HCT116 (cell line): ENCODE measurements at places on chromosomes 7 and 10.

DNA sequence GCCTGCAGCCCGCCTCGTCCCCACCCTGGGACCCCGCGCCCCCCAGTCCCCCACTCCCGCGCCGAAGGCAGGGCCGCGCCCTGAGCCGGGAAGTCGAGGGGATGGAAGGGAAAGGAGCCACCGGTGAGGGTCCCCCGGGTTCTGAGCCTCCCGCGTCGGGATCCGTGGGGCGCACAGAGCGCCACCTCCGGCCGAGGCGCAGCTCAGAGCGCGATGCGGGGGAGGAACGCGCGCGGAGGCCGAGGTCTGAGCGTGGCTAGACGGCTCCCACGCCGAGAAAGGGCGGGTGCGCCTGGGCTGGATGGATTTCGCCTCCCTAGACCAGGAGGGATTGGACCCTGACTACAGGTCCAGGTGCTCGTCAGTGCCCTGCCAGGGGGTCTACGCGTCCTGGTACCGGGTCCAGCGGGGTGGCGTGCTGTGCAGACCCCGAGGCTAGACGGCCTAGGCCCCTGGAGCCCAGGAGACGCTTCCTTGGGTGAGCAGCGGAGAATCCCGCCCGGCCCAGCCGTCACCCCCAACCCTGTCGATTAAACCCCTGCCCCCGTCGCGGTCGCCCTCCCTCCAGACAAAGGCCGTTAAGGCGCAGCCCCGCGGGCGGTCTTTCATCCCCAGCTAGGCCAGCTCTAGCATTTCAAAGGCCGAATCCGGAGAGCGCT is 986 bp upstream of the PDGFA start:
- no peak for DNase-seq

GRCh38 chr10:24556750-24557742 is 166.6 kb downstream of the ARHGAP21 start:
- DNase-seq = peak; percentile 66

DNA sequence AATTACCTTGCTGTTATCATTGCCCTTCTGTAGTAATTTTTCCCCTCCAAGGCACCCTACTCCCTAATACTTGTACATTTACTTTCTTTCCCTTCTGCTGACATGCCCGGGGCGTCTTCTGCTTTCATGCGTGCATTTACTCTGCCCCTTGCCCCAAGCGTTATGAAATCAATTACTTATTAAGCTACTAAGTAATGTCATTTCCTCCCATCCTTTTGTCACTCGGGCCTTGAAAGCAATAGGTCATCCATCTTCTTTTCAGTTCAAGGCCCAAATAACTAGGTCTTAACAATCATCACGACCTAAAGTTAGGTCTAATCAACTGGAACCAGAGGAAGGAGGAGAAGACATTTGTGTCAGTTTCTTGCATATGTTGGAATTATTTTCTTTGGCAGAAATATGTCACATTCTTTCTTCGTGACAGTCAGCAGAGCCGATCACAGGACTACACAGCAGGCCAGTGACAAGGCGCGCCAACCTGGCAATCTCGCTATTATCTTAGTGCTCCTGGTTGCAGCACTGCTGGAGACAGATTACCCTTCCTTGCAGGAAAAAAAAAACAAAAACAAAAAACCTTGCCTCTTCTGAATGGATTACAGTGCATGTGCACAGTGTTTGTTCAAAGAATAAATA is 179.2 kb downstream of the RELN start:
- DNase-seq = no peak

DNA sequence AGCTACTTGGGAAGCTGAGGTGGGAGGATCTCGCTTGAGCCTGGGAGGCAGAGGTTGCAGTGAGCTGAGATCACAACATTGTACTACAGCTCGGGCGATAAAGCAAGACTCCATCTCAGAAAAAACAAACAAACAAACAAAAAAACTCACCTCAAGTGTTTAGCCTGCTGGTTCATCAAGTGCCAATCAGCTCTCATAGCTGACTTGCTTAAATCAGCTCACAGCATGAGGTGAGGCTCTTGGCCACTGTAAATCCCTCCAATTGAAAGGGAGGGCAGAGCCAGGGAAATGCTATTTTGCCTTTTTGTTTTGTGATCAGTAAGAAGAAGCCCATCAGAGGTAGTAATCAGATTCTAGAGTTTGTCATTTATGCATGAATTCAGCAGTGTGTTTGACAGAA is 112.3 kb downstream of the RAB11FIP2 start:
- DNase-seq = no peak

GRCh38 chr7:81705206-81705605 is 64.6 kb downstream of the HGF start:
- DNase-seq = no peak

GRCh38 chr10:25933653-25934608 is at the start of gene MYO3A:
Gene MYO3A, plus strand, starts transcription at chr10:25934229. Its CDS starts 17,882 bp downstream, at chr10:25952111.
- DNase-seq = no peak

DNA sequence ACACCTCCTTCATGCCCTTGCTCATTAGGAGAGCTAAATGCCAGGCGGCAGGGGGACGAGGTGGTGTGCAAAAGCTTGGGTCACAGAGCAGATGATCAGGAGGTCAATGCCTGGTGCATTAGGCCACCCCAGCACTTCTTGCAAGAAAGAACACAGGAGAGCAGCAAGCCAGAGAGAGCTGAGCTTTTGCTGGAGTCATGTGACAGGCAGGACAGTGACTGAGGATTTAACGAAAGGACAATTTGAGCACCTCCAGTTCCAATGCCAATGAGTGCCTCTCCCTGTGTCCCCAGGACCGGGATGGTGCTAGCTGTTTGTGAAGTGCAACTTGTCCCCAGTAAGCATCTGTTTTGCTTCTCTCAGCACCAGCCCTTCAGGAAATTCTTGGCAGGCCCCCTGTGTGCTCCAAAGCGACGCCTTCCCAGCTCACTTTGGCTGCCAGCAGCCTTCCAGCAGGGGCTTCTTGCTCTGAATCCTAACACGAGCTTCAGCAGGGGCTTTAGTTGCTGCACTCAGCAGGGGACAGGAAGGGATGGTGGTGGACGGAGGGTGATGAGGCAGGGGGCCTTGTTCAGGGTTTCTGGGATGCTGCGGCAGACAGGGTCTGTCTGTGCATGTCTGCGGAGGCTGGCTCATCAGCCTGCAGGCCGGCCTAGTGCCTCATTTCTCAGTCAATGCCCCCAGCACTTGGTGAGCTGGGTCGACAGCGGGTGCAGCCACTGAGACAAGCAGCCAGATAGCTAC is 368.1 kb downstream of the RPS24 start:
- DNase-seq = no peak

DNA sequence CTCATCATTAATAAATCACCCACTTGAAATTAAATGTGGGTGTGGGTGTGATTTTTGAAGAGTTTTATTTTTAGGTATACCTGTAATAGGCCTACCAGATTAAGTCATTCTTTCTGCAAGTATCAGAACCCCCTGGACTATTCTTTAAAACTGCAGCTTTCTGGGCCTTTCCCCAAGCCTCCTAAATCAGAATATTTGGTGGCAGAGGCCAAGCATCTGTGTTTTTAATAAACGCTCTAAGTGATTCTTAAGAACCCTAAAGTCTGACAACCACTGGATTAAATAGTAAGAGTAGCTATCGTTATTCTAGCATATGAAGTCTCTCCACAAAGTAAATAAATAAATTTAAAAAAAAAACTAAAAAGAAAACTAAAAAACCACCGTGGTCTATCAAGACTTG is 703.0 kb upstream of the NRP1 start:
- DNase-seq = no peak

GRCh38 chr10:62248465-62248864 is 20.2 kb downstream of the RTKN2 start:
- DNase-seq = no peak

- DNase-seq = no peak
Observed at GRCh38 chr10:114684084-114684821, 26.2 kb upstream of the ABLIM1 start.

- DNase-seq = no peak
Observed at GRCh38 chr7:78594156-78594555, 795.6 kb downstream of the PHTF2 start.

DNA sequence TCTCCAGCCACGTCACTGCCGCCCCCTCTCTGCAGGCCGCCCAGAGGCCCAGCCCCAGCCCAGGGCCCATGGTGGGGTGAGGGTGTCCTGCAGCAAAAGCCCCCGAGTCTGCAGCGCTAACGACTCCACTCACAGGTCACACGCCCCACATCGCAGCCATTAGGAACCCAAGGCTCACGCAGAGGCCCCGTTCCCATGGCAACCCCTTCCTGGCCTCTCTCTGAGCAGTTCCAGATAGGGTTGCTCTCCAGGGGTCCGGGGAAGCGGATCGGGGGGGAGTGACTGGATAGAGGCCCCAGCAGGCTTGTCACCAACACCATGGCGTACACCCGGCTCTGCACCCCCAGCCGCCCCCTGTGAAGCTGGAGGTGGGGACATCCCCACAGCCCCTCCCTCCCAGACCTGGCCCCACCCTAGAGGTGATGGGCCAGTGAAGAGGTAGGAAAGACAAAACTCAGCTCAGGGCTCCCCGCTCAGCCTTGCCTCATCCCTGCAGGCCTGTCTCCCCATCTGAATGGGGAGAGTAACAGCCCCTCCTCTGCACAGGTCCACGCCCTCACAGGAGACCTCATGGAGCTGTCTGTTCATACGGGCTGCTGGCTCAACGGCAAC is 41.2 kb downstream of the TNRC18 start:
- DNase-seq = no peak

DNA sequence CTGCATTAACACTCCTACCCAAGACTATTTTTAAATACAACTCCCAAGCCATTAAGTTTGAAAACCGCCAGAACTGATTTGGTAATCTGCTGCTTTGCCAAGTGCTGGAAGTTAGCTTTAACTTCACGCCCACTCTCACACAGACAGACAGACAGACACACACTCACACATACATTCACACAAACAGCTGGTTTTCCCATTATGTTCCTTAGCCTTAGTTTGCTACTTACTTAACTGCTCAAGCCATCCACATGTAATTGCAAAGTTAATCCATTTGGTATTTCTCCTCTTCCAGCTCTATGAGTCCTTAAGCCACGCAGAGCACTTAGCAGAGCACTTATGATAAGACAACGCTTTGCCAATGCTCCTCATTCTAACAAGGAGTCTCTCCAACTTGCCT is 8.3 kb downstream of the COBL start:
- no peak for DNase-seq

DNA sequence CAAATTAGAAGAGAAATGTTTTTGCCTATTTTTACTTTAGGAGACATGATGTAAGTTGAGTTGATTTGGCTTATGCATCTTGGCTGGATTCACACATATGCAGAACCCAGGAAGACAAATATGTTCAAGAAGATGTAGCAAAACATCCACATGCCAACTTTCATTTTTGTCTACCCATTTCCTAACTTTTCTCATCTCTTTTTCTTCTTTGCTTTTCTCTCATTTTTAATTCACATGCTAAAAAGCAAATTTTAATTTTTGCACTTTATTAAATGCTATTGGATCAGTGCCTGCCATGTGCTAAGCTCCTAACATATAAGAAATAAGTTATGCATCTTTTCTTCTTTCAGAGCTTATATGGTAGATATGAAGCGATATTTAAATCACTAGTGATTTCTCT is 143.7 kb upstream of the GRM3 start:
- DNase-seq = no peak

- DNase-seq = no peak
Observed at GRCh38 chr7:118252087-118252486, 27.6 kb downstream of the ANKRD7 start.

DNA sequence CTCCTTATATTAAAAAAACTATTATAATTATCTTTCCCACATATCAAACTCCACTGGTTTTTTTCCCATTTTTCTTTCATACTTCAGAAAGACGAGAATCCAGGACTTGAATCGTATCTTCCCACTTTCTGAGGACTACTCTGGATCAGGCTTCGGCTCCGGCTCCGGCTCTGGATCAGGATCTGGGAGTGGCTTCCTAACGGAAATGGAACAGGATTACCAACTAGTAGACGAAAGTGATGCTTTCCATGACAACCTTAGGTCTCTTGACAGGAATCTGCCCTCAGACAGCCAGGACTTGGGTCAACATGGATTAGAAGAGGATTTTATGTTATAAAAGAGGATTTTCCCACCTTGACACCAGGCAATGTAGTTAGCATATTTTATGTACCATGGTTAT is 15.9 kb downstream of the SRGN start:
- no peak for DNase-seq

- no peak for DNase-seq
Observed at GRCh38 chr10:49381111-49381900, 14.6 kb downstream of the DRGX start.

DNA sequence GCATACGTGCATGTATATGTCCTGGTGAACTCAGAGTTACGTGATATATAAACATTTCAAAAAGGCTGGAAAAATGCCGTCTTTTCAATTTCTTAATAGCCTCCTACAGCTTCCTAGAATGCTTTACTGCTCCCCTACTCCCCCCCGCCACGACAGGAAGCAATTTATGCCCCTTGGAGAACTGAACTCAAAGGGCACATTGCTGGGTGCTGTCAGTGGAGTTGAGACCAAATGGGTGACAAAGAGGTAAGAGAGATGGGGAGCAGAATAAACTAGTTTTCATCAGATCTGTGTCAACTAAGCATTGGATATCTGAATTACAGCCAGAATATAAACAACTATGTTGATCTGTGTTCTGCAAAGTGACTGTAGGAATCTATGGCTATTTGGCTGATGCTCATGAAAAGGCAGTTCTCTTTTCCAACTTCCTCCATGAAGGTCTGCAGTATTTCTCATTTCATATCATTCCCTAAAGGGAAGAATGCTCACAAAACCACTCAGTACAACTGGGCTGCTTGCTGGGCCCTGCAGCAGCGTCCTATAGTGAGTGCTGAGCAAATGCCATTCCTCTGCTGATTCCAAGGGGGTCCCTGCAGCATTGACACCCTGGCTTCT is 171.3 kb upstream of the HPS1 start:
- DNase-seq = no peak

- no peak for DNase-seq
Observed at GRCh38 chr7:2542916-2543871, 12.1 kb downstream of the BRAT1 start.

- DNase-seq = no peak
Observed at GRCh38 chr7:120344276-120344675, 71.3 kb downstream of the KCND2 start.

DNA sequence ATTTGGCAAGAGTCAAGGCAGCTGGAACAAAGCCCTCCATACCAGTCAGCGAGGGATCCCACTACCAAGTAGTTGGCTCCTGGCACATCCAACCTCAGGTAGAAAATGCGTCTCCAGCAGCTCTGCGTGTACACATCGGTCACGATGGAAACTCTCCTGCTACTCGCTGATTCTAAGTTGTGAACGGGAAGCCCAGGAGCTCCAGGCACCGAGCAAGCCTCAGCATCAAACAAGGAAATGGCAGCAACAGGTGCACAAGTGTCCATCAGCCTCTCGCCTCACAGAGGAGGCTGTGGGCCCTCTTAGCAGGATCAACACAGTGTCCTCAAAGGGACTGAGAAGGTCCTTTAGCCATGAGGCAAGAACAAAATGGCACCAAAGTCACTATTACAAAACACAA is 127.0 kb downstream of the TCERG1L start:
- no peak for DNase-seq
